ENCODE measurements at places on chromosomes 7 and 10. TPM values are rescaled to one million over a fixed set of nuclear protein-coding genes. Genes with fewer than 3 reads are reported as not detected.

GRCh38 chr7:128833946-128834325, 3.7 kb downstream of the FLNC start:
- peaks cover 8% of the 10 kb centered on the region for H3K4me1 ChIP-seq
- H3K36me3 ChIP-seq = no peaks in the 10 kb centered on the region
- DNase-seq = no peak
- peaks cover 12% of the 10 kb centered on the region for H3K27me3 ChIP-seq

DNA sequence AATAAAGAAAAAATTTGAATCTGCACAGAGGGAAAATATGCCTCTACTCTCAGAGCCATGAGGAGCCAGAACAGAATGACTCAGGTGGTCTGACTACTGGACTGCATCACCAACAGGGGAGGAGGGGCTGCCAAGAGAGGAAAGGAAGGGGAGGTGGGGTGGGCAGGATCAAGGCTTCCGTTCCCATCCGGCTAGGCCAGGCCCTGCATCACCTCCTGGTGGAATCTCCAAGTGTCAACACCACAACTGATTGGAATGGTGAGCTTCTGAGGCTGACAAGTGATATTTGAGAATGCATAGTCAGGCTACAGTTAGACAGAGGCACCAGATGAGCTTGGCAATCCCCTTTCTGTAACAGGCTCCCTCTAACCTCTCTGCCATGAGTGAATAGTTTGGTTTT, 10.4 kb upstream of the GPR26 start:
- no peak overlapping the region for H3K27ac ChIP-seq
- H3K4me1 ChIP-seq = no peaks in the 10 kb centered on the region
- H3K36me3 ChIP-seq = no peaks in the 10 kb centered on the region

GRCh38 chr10:23610626-23611307, 171.9 kb downstream of the OTUD1 start:
- no peaks in the 10 kb centered on the region for H3K36me3 ChIP-seq
- H3K27me3 ChIP-seq = no peaks in the 10 kb centered on the region
- DNase-seq = no peak

DNA sequence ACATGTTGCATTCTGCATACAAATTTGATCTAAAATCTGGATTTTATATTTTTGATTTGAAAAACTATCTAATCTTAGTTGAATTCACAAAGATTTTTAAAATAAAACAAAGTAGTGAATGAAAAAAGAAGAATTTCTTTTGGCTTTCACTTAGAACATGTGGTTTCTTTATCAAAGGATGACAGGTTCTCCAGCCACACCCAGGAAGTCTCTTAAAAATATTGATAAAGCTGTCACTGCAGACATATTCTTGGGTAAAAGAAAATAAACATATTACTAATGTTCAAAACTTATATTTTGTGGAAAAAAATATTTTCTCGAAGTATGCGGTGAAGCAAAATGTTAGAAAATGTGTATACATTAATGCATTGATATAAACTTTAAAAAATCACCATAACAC, 44.3 kb downstream of the ARL4A start:
- no peaks in the 10 kb centered on the region for H3K36me3 ChIP-seq
- no peak overlapping the region for H3K27ac ChIP-seq
- no peak overlapping the region for H3K4me3 ChIP-seq
- no peak for DNase-seq
- H3K4me1 ChIP-seq = no peaks in the 10 kb centered on the region

GRCh38 chr7:857661-858060, 18.7 kb upstream of the GET4 start:
- no peak for DNase-seq
- H3K27me3 ChIP-seq = no peaks in the 10 kb centered on the region
- H3K4me1 ChIP-seq = no peaks in the 10 kb centered on the region

DNA sequence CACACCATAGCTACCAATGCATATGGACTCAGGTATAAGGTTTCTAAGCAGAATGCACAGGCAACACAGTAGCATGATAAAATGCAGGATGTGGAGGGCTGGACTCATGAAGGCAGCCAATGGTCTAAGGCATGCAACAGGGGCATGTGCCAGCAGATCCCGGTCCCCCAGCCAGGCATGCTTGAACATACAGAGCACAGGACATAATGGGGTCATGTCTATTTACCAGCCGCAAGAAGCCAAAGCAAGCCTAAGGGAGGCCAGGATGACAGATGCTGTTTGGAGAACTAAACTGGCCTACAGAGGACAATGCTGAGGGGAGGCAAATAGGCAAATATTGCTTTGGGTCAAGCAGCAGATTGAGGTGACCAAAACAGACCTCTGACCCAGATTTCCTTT, 60.0 kb upstream of the PDLIM1 start:
- no peak for DNase-seq
- H3K36me3 ChIP-seq = no peaks in the 10 kb centered on the region
- H3K27me3 ChIP-seq = no peaks in the 10 kb centered on the region
- no peak overlapping the region for H3K4me3 ChIP-seq
- H3K27ac ChIP-seq = no peak overlapping the region

DNA sequence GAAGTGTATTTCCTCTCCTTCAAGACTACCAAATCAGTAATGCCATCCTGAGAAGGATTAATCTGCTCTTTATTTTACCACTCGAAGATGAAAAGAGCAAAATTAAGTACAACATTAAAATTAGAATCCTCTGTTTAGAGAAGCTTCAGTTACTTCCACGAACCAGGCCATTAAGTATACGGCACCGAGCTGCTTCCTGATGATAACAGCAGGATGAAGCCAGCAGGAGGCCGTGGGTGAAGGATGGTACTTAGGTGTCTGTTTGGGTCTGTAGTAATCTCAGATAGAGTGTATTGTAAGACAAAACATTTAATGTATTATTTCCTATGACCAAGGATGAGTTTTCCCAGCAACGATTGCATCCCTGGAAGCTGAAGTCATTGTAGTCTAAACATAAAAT, 362.8 kb downstream of the SFMBT2 start:
- H3K4me3 ChIP-seq = no peak overlapping the region
- H3K27me3 ChIP-seq = no peaks in the 10 kb centered on the region
- peaks cover 10% of the 10 kb centered on the region for H3K4me1 ChIP-seq
- H3K27ac ChIP-seq = no peak overlapping the region
- no peak for DNase-seq
- no peaks in the 10 kb centered on the region for H3K36me3 ChIP-seq

DNA sequence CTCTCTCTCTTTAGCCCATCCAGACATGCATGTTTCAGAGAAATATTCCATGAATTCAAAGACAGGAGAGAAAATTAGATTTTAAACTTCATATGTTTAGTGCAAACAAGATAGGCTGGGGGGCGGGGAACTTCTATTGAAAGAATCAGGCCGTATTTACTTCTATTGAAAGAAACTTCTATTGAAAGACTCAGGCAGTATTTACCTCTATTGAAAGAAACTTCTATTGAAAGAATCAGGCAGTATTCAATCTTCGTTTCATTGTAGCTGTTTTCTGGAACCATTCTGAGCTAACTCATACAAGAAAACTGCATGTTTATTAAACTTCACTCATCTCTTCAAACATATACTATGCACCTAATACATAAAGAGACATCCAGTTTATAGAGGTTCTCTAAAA, 123.1 kb downstream of the TYW1B start:
- no peak for DNase-seq
- H3K27me3 ChIP-seq = no peaks in the 10 kb centered on the region
- H3K27ac ChIP-seq = no peak overlapping the region
- H3K4me3 ChIP-seq = no peak overlapping the region

DNA sequence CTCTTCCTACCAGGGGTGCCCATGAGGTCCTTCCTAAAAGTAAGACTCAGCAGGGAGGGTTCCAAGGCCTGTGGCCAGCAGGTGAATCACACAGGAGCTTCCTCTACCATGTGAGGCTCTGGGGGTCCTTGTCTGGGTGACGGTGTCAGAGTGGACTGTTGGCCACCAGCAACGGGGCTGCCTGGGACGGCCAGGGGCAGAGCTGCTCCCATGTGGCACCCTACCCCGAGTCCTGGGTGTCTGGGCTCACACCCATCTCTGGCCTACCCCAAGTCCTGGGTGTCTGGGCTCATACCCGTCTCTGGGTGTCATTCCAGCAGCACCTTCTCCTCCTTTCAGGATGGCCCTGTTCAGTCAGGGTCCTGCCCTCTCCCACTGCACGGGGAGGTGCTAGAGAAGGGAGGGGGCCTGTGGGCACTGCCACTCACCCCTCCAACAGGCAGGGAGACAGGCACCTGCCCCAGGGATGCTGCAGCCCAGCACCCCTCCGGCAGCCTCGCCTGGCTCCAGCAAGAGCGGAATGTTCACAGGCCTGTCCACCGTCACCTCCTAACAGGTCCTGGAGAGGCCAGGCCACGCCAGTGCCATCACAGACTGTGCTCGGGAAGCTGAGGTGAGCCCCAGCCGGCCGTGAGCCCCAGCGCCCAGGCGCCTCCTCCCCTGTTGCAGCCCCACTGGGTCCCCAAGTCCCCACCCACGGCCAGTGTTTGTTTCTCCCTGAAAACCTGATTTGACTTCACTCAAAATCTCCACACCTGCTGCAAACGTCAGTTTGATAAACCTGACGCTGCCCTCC, 143.7 kb downstream of the PTPRN2 start:
- H3K27me3 ChIP-seq = no peaks in the 10 kb centered on the region
- H3K36me3 ChIP-seq = no peaks in the 10 kb centered on the region
- no peak for DNase-seq
- H3K4me1 ChIP-seq = no peaks in the 10 kb centered on the region

DNA sequence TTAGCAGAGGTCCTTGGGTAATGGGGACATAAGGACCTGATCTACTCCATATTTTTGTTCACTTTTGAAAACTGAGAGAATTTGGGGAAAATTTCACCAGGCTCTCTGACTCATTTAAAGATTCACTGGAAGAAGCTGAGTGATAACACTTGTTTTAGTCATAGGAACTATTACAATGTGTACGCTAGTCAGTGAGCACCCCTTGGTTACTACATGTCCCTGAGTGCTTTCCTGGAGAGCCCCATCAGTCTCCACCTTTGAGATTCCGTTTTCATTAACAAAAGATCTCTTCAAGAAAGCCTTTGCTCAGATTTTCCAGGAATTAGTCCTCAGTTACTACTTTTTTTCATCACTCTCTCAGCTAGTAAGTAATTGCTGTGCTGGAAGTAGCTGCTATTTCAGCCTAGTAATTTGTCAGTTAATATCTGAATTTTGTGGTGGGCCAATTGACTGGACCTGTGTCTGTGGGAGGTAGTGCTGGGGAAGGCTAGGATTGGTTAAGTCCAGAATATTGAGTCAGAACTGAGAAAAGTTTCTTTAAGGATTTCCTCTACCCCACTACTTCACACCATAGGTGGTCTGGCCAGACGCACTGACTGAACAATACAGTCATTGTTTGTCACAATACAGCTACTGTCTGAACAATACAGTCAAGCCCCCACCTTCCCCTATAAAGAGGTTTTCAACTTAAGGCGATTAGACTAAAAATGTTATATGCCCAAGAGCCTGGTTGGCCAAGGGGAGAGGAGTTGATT, 235.0 kb downstream of the CCDC7 start:
- no peaks in the 10 kb centered on the region for H3K4me1 ChIP-seq
- no peaks in the 10 kb centered on the region for H3K27me3 ChIP-seq
- no peak overlapping the region for H3K27ac ChIP-seq
- no peaks in the 10 kb centered on the region for H3K36me3 ChIP-seq
- no peak overlapping the region for H3K4me3 ChIP-seq

DNA sequence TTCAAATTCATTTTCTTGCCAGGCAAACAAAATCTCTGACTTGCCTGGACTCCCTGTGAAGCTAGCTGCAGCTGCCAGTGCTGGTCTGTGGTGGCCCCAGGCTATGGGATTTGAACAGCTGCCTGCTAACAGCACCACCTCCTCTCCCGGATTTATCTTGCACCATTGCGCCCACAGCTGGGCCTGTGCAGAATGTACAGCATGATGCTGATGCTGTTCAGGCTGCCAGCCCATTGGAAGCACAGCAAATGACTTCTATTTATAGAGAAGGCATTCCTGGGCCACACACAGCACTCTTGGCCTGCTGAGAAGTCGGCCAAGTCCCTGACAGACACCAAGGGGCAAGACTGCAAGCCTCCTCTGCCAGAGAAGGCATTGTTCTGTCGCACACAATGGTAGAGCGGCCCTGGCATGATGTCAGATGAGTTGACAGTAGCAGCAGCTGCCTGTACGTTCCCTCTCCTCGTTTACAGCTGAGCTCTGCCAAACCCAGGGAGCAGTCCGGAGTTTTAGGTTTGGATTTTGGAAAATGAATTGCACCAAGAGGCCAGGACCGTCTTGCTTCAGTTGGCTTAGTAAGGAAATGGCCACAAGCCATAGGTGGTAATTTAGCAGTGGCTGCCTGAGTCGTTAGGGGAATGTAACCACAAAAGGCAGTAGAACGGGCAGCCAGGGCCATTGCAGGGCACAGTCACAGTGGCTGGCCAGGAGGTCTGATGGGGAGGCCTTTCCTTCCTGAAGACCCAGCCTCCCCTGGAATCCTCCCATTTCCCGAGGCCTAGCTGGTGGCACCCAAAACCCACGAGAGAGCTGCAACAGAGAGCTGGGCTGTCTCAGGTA, 38.5 kb downstream of the MTURN start:
- DNase-seq = no peak
- H3K4me3 ChIP-seq = no peak overlapping the region
- H3K27ac ChIP-seq = no peak overlapping the region
- H3K4me1 ChIP-seq = peaks cover 15% of the 10 kb centered on the region

- DNase-seq = no peak
- H3K4me3 ChIP-seq = no peak overlapping the region
- H3K36me3 ChIP-seq = no peaks in the 10 kb centered on the region
- H3K4me1 ChIP-seq = peaks cover 3% of the 10 kb centered on the region
Observed at GRCh38 chr7:104845557-104845956, 168.4 kb upstream of the KMT2E start.

- H3K27ac ChIP-seq = peak overlapping the region; percentile 84
- peaks cover 5% of the 10 kb centered on the region for H3K36me3 ChIP-seq
- no peaks in the 10 kb centered on the region for H3K27me3 ChIP-seq
- DNase-seq = no peak
- peak overlapping the region; percentile 99 for H3K4me3 ChIP-seq
- H3K4me1 ChIP-seq = peaks cover 10% of the 10 kb centered on the region
Observed at GRCh38 chr10:91220954-91221675, 652 bp downstream of the PCGF5 start.

DNA sequence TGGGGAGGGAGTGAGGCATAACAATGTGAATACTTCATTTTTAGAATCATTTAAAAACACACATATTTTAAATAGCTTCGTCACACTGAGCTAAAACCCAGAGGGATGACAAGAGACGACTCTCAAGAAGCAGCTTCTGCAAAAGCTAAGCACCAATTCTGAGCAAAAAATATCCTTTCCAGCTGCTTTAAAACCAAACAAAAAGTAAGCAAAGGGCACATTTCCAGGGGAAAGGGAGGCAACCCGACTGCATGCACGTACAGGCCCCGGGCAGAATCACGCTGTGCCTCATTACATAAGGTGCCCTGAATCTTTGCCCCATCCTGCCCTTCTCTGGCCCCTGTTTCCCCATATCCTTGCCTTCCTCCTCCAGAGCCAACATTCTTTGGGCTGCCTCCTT, 78.4 kb downstream of the DGKI start:
- no peaks in the 10 kb centered on the region for H3K36me3 ChIP-seq
- no peak overlapping the region for H3K27ac ChIP-seq
- no peaks in the 10 kb centered on the region for H3K27me3 ChIP-seq
- DNase-seq = no peak
- no peak overlapping the region for H3K4me3 ChIP-seq

The PRF1 gene
- total RNA-seq = 1.5 TPM

The VWDE gene
- 0.74 TPM for total RNA-seq

The CACNA2D1 gene
- total RNA-seq = 1.5 TPM

The LRRN3 gene
- total RNA-seq = 0.18 TPM

The CHPF2 gene
- 33.1 TPM for total RNA-seq

The GHRHR gene
- not detected for total RNA-seq

The FAM13C gene
- not detected for total RNA-seq
